Mucosa of gallbladder (tissue), 1 donor: ENCODE measurements at places on chromosomes 4 and X. TPM values are rescaled to one million over a fixed set of nuclear protein-coding genes. Genes with fewer than 3 reads are reported as not detected.

GRCh38 chr4:139266583-139267257, 13.3 kb downstream of the MGARP start:
- DNase-seq = peak; percentile 71

- no peak for DNase-seq
Measured at GRCh38 chrX:11764602-11765067, 6.6 kb downstream of the MSL3 start.

DNA sequence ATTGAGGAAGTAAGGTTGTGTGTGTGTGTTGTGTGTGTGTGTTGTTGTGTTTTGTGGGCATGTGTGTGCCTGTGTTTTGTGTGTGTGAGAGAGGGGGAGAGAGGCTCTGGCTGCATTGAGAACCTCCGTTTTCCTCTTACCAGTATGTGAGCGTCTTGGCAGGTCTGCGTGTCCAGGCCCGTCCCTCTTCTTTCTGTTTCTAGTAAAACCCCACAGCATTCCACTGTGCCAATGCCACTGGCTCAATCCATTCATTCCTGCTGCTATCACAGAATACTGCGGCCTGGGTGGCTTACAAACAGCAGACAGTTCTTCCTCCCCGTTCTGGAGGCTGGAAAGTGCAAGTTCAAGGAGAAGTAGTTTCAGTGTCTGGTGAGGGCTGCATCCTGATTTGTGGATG, 15.5 kb upstream of the HTRA3 start:
- no peak for DNase-seq

DNA sequence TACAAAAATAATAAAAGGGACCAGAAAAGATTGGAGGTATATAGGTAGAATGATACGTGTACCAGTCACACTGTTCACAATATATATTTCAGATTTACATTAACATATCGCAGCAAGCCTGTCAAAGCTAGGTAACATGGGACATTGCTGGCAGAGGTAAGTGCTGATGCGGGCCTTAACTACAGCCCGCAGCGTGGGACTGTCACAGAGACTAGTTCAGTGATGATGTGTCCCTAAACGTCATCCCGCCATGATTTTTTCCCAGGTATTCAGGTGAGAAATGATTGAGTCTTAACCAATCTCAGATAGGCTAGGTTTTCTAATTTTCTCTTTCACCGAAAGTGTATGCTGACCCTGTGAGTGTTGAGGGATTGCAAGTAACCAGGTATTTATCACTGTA, 7.8 kb upstream of the ATXN3L start:
- no peak for DNase-seq

Gene CETN2
- 44.3 TPM for total RNA-seq
